ENCODE measurements at places on chromosomes 5 and 9. TPM values are rescaled to one million over a fixed set of nuclear protein-coding genes. Genes with fewer than 3 reads are reported as not detected.

- no peak for DNase-seq
These were observed 18.8 kb upstream of the PPARGC1B start for GRCh38 chr5:149711338-149711737.

DNA sequence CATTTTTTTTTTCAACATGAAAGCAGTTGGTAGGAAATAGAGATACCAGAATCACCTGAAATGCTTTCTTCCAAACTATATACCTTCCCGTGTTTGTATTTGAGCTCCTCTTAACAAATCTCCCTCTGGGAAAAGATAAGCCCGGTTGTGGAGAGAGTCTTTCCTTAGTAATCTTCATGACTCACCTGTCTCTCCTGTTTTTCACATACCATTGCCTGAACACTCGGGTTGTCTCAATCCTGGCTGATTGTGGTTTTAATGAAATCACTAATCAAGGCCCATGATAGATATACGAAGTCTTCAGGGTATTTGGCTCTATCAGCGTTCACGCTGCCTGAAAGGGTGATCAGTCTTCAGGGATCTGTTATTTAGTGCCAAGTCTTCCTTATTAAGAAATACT, 136.7 kb downstream of the MAN2A1 start:
- DNase-seq = no peak

Gene OR1J2
- not detected for total RNA-seq

Gene KCNN2
- 8.2 TPM for total RNA-seq

- no peak for DNase-seq
These were observed 236.2 kb downstream of the NNT start for GRCh38 chr5:43839218-43839617.

Gene ZNF883
- total RNA-seq = 0.21 TPM

Gene TMEM250
- 50.7 TPM for total RNA-seq

GRCh38 chr9:103894184-103894583, 199.9 kb upstream of the SMC2 start:
- no peak for DNase-seq

DNA sequence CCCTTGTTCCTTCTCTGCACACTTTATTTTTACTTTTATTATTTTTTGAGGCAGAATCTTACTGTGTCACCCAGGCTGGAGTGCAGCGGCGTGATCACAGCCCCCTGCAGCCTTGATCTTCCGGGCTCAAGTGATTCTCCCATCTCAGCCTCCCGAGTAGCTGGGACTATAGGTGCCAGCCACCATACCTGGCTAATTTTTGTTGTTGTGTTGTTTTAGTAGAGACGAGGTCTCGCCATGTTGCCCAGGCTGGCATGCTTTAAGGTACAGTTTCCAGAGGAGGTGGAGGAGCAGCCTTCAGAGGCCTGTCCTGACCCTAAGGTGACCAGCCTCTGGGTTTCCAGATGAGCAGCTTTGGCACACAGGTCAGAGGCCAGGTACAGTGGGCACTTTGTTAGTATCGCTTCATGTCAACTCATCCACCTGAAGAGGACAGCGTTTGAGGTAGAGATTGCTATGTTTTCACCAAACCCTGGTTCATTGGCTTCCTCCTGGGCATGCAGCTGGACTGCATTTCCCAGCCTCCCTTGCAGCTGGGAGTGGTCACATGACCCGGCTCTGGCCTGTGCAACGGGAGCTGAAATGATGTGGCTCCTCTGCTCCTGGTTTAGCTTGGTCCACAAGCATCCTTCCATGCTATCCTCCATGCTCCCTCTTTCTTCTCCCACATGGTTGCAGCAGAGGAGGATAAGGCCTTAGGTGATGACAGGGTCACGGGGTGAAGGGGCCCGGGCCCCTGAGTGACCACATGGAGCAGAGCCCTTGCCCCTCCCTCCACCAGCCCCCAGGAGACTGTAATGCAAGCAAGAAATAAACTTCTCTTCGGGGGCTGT, 139.3 kb upstream of the IER5L start:
- DNase-seq = peak; percentile 73

DNA sequence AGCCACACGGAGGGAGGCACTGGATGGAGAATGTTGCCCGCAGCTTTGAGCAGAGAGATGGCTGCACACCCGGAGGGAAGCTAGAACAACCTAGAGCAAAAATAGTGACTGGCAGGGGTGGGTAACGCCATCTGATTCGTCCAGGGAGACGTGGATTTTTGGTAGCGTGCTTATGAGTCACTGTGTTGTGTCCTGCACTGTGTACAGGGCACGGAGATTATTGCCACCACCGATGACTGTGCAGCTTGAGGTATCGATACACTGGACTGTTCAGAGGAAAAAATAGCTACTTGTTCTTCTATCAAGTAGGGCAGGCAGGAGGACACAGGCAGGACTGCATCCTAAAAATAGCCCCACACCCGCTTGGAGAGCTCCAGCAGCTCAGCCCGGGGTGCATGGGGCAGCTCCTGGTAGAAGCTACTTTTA, 6.0 kb downstream of the UBE2QL1 start:
- no peak for DNase-seq

Data from H7 (cell line).